ENCODE measurements at places on chromosomes 6 and 20.

GRCh38 chr6:57108691-57109090 lies 18.7 kb downstream of the ZNF451 start:
- DNase-seq, result no peak

GRCh38 chr6:307065-307814 lies 15.0 kb downstream of the DUSP22 start:
- DNase-seq, result no peak

DNA sequence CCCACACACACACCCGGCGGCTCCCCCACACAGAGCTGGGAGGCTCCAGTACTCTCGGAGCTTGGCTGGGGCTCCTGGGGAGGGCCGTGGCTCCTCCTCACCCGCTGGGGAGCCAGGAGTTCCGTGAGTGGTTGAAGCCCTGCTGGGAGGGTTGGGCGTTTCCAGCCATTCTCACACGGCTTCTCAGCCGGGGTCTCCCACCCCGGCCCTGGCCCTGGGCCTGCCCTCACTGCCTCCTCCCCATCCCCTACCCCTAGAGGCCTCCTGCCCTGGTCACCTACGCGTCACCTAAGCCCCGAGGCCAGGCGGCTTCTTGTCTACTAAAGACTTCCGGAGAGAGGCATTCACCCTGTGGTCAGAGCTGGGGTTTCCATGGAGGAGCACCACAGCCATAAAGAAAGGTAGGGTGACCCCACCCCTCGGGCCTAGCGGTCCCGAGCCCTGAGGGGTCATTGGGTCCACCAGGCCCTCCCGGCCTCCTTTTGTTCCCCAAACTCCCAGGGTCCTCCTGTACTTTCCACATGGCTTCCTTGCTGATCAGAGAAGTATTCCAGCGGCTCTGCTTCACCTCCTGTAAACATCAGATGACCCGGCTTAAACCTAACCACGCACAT lies 99.3 kb downstream of the TTLL2 start:
- DNase-seq, result no peak

GRCh38 chr20:49446808-49447207 lies 35.7 kb downstream of the KCNB1 start:
- DNase-seq, result no peak

DNA sequence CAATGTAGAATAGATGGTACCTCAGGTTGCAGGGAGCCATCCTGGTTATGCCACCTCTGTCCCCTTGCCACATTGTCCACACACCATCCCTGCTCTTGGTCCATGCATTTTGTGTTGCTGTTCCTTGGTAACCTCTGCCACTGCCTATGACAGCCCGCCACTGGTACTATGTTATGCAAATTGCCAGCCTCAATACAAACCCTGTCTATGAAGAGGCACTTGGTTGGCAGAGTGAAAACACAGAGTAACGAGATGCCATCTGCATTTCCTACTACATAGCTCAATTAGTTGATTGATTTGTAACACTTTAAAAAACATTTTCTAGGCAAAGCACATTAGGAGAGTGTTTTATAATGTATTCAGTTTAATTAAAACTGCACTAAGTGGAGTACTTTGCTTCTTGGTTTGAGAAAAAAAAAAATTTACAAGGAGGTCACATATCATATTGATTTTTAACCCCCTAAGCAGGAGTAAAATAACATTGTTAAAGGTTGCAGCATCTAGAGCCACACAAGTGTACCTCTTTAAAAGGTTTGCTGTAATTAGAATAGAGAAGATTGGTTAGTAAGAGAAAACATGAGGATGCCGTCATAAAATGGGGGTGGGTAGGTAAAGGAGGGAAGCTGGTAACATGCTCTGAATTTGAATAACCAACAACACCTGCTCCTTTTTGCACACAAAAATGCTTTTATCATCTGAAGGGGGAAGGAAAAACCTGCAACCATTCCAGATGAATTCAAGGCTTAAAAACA lies 817.1 kb downstream of the KIF16B start:
- no peak for DNase-seq

Measured in NCI-H748 treated with DMSO at 0.1 percent for 48 hours (cell line).